GM20000 (cell line): ENCODE measurements at places on chromosomes 7 and 10.

DNA sequence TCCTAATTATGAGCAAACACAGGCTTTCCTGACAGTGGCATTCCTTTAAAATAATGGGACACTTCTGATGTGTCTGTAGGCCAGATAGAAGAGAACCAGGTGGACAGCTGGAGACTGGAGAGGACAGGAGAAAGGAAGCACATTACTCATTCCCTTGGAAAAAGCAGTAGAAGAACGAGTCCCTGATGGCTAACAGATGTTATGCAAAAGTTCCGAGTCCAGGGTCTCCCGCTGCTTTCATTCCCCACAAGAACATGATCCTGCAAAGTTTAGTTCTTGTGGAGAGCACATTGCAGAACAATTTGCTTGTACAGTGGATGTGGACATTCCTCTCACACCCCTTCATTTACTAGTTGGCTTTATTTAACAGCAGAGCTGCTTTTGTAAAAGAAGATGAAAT, 137.6 kb downstream of the GPAM start:
- no peak for DNase-seq

- DNase-seq, result no peak
Measured at GRCh38 chr10:124224331-124225028, 131.1 kb upstream of the CHST15 start.

DNA sequence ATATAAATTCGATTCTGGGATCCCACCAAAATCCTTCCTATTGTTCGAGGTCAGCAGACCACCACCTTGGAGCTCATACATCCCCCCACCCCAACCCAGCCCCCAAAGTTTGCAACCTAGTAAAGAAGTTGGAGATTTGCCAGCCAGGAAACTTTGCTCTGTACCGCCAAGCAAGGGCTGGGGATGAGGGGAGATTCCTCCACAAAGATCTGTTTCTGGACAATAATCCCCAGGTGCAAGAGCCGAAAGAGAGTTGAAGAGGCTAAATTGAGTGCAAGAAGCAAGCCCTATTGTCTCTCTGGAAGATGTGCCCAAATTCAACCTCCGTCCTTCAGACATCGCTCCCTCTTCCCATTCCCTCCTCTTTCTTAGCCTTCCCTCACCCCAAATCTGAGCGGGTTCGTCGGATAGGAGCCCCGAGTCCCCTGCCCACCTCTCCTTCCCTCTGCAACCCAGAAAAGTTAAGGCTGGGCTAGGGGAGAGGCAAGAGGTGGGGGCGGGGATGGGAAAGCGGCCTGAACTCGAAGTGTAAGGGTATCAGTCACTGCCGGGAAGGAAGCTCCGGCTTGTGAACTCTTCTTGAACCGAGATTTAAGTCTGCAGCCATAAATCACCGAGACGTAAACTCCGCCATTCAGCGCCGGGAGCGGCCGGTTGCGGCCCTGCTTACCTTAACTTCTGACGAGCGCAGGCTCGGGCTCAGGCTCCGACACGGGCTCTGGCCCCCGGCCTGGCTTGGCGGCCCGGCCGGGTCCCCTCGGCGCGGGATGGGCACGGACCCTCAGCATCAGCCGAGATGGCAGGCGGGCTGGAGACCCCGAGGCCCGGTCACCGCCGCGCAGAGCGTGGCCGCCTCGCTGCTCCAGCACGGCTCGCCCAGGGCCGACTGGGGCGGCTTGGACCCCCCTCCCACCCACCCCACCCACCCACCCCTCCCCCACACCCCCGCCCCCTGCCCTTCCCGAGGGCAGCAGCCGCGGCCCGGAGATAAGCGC, 10.8 kb upstream of the HOXA2 start:
- DNase-seq, result no peak

GRCh38 chr10:7773845-7774801, 13.7 kb downstream of the KIN start:
- DNase-seq, result no peak

- DNase-seq, result no peak
Measured at GRCh38 chr10:67678335-67678974, 17.5 kb downstream of the CTNNA3 start.
